GM23338 (cell line): ENCODE measurements at places on chromosomes 3 and 15. TPM values are rescaled to one million over a fixed set of nuclear protein-coding genes. Genes with fewer than 3 reads are reported as not detected.

Gene FETUB
- total RNA-seq = not detected in 2 replicates

Gene CCR4
- total RNA-seq = 0.35 and 0.39 TPM in 2 replicates

Gene CADPS
- total RNA-seq = 16.4 and 22.0 TPM in 2 replicates

Gene RBPMS2
- 36.9 and 53.3 TPM in 2 replicates for total RNA-seq

Gene TUSC7
- not detected in 2 replicates for total RNA-seq

- no peaks in the 10 kb centered on the region for H3K36me3 ChIP-seq
- peaks cover 18% of the 10 kb centered on the region for H3K4me1 ChIP-seq
- no peak for DNase-seq
- H3K27ac ChIP-seq = no peak overlapping the region
- H3K4me3 ChIP-seq = no peak overlapping the region
Observed at GRCh38 chr3:31137718-31138465, 243.4 kb upstream of the GADL1 start.

- no peaks in the 10 kb centered on the region for H3K27me3 ChIP-seq
- no peaks in the 10 kb centered on the region for H3K36me3 ChIP-seq
- H3K4me3 ChIP-seq = no peak overlapping the region
- H3K4me1 ChIP-seq = peaks cover 7% of the 10 kb centered on the region
Observed at GRCh38 chr3:14795996-14796395, 22.8 kb upstream of the FGD5 start.

- peaks cover 37% of the 10 kb centered on the region for H3K4me1 ChIP-seq
- no peaks in the 10 kb centered on the region for H3K27me3 ChIP-seq
- DNase-seq = peak; percentile 21
Observed at GRCh38 chr3:36991923-36992805, 767 bp downstream of the EPM2AIP1 start.

GRCh38 chr3:41462103-41462691, 262.9 kb downstream of the CTNNB1 start:
- no peak overlapping the region for H3K4me3 ChIP-seq
- no peak overlapping the region for H3K27ac ChIP-seq
- DNase-seq = no peak
- no peaks in the 10 kb centered on the region for H3K27me3 ChIP-seq
- no peaks in the 10 kb centered on the region for H3K36me3 ChIP-seq
- H3K4me1 ChIP-seq = peaks cover 5% of the 10 kb centered on the region; the same call in 1 of the 2 replicates

GRCh38 chr15:80774486-80774885, 4.7 kb upstream of the CEMIP start:
- peaks cover 19% of the 10 kb centered on the region for H3K27me3 ChIP-seq
- no peak for DNase-seq
- no peaks in the 10 kb centered on the region for H3K36me3 ChIP-seq
- H3K27ac ChIP-seq = no peak overlapping the region
- H3K4me1 ChIP-seq = peaks cover under 1% of the 10 kb centered on the region; the same call in 1 of the 2 replicates

DNA sequence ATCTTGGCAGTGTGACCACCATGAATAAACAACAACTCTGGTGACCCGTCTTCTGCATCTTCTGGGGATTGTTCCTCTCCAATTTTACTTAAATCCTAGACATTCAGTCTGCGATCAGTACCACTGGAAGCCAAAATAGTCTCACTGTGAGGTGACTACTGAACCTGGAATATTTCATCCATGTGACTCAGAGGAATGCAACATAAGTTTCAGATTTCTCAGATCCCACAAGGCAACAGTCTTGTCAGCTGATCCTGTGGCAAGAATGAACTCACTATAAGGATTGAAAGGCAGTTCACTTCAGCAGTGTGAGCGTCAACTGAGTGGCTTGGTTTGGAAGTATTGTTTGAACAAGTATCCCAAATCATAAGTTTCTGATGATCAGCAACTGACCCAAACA, 13.2 kb downstream of the NSUN3 start:
- no peak overlapping the region for H3K4me3 ChIP-seq
- no peak overlapping the region for H3K27ac ChIP-seq
- DNase-seq = no peak

DNA sequence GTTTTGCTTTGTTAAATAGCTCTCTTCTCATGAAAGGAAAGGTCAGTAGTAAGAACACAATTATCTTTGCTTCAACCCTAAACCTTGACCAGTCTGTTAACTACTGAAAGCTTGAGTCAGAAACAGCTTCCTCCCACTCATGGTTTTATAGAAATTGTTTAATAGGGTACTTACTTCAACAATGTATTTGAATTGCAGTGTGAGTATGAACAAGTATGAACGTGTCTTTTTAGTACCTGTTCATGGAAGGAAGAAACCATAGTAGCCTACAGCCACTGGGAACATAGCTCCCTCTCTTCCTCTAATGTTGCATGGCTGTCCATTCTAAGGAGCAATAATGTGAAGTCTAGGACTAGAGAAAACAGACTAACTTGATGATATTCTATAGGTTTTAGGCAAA, 311.0 kb downstream of the MCTP2 start:
- no peak overlapping the region for H3K4me3 ChIP-seq
- no peaks in the 10 kb centered on the region for H3K27me3 ChIP-seq
- no peaks in the 10 kb centered on the region for H3K36me3 ChIP-seq
- DNase-seq = no peak

DNA sequence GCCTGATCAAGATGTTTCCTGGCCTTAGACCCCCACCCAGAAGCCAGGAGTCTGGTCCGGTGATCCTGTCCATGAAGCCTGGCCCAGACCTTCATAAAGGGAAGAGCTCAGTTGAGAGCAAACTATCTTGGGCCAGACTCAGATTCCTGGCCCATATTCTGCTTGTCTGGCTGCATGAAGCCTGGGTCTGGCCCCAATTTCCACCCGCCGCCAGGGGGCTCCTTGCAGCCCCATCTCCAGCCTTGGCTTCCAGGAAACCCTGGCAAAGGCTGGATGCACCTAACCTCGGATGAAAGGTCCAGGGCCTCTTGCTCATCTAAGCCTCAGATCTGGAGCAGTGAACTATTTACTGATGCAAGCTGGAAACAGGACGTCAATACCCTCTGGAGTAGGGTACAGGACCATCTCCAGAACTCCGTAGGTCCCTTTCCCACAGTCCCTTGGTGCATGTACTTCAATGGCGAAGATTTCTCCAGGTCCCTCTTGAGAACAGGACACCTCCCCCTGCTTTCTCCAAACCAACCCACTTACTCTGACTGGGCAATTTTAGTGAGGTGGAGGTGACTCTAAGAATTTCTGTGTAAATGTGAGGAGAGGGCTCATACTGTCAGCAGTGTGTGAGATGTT, 5.6 kb downstream of the FOXL2 start:
- H3K4me3 ChIP-seq = no peak overlapping the region
- no peak overlapping the region for H3K27ac ChIP-seq
- DNase-seq = peak; percentile 86
- no peaks in the 10 kb centered on the region for H3K36me3 ChIP-seq
- H3K4me1 ChIP-seq = peaks cover 60% of the 10 kb centered on the region
- peaks cover 100% of the 10 kb centered on the region for H3K27me3 ChIP-seq

DNA sequence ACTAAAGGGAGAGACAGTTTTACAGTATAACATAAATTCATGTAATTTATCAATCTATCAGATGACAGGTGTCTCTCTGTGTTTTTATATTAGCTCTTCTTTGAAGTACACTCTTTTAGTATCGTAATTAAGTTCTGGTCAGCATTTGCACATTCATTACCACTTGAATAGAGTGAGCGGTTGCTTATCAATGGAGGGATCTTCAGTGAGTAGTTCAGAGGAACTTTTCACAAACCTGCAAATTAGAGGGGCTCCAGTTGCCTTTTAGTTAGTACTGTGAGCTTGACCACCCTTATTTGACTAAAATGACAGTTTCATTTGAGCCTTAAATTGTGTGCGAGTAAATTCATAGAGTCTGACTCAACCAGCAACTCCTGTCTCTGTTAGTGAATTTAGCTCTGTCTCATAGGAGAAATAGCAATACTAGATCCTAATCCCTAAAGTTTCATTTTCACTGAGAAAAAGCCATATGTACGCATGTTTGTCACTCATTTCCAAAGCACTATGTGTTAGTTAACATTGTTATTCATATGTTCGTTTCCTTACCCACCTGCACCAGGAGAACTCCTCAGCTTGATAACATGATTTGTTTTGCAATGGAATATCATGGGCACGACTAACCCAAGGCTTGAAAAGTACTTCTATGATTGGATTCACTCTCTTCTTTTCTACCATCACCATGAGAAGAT, 57.5 kb upstream of the ZBED2 start:
- H3K36me3 ChIP-seq = no peaks in the 10 kb centered on the region
- peaks cover 18% of the 10 kb centered on the region for H3K4me1 ChIP-seq
- H3K27ac ChIP-seq = peak overlapping the region; percentile 50; the same call in 1 of the 2 replicates
- DNase-seq = peak; percentile 21
- H3K27me3 ChIP-seq = no peaks in the 10 kb centered on the region

DNA sequence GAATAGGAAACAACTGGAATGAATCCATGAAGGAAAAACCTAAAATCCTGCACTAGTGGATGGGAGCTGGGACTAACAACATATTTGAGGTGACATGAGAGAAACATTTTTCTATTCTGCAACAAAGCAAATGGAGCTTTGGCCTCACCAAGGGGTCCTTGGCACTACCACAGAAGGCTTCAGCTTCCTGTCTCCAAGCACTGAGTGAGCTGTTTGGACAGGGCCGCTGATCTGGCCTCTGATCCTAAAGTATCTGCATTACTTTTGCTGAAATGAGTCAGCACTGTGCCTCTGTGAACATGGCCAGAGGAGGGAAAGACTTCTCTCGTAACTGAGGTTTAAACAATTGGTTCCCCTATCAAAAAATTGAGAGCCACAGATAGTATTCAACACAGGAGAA, 9.0 kb downstream of the ARPP21 start:
- no peak overlapping the region for H3K27ac ChIP-seq
- no peak overlapping the region for H3K4me3 ChIP-seq
- DNase-seq = no peak
- no peaks in the 10 kb centered on the region for H3K36me3 ChIP-seq

DNA sequence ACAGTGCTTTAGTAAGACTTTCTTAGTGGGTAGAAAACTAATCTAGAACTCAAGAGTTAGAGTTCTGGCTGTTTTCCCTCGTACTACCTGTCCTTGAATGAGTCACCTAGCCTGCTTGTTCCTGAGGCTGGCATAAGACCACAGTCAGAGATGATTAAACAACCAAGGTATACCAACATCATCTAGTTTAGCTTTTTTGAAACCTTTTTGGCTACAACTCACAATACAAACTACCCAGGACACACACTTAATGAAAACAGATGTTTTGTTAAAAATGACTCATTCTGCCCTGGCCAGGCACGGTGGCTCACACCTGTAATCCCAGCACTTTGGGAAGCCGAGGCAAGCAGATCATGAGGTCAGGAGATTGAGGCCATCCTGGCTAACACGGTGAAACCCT, 4.6 kb downstream of the MCCC1 start:
- H3K36me3 ChIP-seq = no peaks in the 10 kb centered on the region; the same call in 1 of the 2 replicates
- H3K4me1 ChIP-seq = peaks cover 6% of the 10 kb centered on the region
- H3K27me3 ChIP-seq = no peaks in the 10 kb centered on the region
- no peak overlapping the region for H3K4me3 ChIP-seq

DNA sequence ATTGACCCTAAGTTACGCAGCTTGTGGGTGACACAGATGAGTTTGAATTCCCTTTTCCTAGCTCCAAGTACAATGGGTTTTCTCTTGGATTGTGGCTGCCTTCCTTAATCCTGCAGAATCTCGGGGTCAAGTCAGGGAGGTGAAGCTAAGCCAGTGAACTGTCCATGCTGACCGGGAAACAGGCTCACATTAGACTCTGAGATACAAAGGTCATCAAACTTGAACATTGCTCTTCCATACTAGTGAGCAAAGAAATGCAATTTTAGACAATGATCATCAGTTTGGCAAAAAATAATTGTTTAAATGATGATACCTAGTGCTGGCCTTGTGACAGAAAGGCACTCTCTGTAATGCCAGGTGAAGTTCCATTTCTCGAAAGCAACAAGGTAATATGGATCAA, 31.6 kb downstream of the SLC6A1 start:
- no peaks in the 10 kb centered on the region for H3K4me1 ChIP-seq
- no peaks in the 10 kb centered on the region for H3K27me3 ChIP-seq
- no peak for DNase-seq
- no peak overlapping the region for H3K4me3 ChIP-seq
- H3K36me3 ChIP-seq = no peaks in the 10 kb centered on the region
- H3K27ac ChIP-seq = no peak overlapping the region

GRCh38 chr3:88997260-88997659, 110.2 kb upstream of the EPHA3 start:
- no peaks in the 10 kb centered on the region for H3K27me3 ChIP-seq
- peaks cover 7% of the 10 kb centered on the region; the same call in 1 of the 2 replicates for H3K4me1 ChIP-seq
- H3K27ac ChIP-seq = no peak overlapping the region
- no peak for DNase-seq
